ENCODE measurements at places on chromosomes 12 and 14.

DNA sequence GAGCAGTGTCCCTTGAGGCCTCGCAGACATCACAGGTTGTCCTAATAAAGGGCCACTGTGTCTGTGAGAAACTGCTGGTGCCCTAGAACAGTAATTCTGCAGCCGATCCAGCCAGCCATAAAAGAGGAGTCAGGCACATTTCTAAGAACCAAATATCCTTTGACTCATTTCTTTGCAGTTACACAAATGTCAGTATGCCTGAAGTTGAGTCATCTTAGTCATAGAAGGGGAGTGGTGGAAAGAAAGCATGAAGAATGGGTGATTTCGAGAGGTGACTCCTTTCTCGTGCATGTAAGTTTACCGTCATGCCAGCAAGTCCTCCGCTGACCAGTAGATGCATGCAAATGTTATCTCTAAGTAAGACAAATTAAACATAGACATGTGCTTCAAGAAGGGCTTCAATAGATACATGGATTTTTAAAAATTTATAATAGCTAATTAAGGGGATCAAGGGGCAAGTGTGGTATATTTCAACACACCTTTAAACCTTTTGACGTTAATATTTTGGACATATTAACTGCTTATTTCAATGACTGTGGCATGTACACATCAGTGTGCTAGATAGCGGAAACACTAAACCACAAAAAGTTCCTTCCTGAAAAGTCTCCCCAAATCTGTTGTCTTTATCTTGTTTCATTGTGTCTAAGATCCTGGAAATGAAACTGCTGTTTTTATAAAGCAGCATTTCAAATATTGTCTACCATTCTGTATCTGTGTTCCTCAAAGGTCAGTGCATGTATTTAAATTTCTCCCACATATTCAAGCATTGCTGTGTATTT is 497.4 kb downstream of the NPAS3 start:
- DNase-seq: peak; percentile 70

- DNase-seq: no peak
Measured at GRCh38 chr12:88615490-88615889, 35.2 kb upstream of the KITLG start.

DNA sequence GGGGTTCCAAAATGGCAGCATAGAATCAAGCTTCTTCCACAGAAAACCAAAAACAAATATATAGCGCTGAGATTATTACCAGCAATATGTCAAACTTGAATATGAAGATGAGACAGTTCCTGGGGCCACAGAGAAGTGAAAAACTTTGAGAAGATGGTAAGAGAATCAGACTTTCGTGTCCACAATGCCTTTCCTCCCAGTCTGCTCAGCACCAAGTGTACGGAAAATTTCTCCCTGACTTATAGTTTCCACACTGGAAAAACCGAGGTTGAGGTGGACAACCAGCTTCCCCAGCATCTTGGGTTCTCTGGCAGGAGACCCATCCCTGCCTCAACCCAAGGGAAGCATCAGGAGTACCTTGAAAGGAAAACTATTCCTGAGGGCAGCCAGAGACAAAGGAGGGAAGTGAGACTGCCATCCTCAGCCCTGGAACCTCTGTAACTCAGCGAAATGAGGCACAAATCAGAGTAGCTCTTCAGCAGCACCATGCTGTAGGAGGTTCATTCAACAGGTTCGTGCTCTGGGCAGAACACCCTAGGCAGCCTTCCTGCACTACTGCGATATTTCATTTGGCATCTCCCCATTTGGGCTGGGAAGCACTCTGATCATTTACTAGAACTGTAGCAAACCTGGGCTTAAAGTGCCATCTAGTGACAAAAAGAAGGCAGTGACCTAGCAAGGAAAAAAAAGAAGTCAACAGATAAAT is 52.4 kb upstream of the CAPRIN2 start:
- peak; percentile 54 for DNase-seq

DNA sequence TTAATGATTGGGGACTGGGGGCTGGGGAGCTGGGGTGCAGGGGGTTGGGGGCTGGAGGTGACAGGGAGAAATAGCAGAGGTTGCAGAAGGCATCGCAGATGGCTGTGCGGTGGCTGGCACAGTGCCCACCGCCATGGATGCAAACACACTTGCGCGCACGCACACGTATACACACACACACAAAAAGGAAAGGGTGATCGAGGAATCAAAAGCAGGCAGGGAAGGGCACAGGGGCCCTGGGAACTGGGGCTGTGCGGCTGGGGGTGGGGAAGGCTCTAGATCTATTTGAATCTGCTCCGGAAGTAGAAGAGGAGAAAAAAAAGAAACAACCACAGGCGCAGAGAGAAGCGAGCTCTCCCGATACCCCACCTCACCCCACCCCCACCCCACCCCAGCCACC is 39.4 kb downstream of the ZFHX2 start:
- DNase-seq: no peak

DNA sequence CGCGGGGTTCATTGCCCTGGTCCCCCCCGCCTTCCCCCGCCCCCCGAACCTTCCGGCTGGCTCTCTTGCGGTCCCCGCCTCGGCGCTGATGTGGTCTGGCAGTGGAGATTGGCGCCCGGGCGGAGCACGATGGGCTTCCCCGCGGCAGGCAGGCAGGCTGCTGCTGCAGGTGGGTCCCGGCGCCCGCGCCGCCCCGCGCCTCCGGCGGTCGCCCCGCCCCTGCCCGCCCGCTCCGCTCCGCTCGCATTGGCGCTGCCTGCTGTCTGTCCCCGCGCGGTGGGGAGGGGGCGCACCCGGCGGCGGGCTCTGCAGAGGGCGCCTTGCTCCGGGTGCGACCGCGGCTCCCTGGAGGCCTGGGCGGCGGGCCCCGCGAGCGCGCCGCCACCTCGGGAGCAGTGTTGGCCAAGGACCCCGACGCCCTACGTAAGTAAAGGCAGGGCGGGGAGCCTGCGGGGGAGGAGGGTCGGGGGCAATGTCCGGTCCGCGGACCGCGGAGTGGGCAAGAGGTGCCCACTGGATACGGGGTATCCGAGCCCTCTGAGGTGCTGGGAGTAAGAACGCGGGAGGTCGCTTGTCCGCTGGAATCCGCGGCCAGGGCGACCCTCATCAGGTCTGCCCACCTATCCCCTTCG is at the start of gene AKAP5:
AKAP5 (plus strand) TSS at position 309 of the 632 bp plus-strand sequence. CDS start 2,896 bp downstream, outside the sequence.
- DNase-seq: no peak

GRCh38 chr12:10052193-10052913 is 21.9 kb downstream of the CLEC9A start:
- no peak for DNase-seq

GRCh38 chr12:58347691-58348090 is 406.3 kb downstream of the ATP23 start:
- no peak for DNase-seq

DNA sequence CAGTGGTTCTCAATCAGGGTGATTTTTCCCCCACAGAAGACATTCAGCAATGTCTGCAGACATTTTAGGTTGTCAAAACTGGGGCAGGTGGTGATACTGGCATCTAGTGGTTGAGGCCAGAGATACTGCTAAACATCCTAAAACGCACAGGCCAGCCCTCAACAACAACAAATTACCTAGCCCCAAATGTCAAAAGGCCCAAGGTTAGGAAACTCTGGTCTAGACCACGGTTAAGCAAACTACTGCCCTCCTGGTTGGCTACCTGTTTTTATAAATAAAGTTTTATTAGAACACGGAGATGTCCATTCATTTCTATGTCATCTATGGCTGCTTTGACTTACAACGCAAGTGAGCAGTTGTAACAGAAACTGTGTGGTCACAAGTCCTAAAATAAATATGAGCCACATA is 186.7 kb downstream of the EFCAB11 start:
- DNase-seq: peak; percentile 67

GRCh38 chr12:42266579-42267230 is 28.7 kb upstream of the YAF2 start:
- DNase-seq: no peak

DNA sequence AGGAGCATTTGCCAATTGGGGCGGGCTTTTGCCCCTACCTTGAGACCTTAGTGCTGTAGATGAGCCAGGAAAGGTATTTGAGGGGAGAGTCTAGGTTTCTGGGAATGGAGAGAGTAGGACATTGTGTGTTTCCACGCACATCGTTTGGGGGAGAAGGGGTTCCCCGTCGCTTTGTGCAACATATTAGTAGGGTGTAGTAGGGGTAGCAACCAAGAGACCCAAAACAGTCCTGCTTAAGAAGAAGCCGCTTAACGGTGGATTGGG is 694 bp upstream of the PTGES3 start:
- no peak for DNase-seq

- DNase-seq: no peak
Measured at GRCh38 chr14:103904493-103905107, 23.7 kb upstream of the TDRD9 start.

- DNase-seq: no peak
Measured at GRCh38 chr14:90605430-90605829, 208.6 kb downstream of the CALM1 start.

DNA sequence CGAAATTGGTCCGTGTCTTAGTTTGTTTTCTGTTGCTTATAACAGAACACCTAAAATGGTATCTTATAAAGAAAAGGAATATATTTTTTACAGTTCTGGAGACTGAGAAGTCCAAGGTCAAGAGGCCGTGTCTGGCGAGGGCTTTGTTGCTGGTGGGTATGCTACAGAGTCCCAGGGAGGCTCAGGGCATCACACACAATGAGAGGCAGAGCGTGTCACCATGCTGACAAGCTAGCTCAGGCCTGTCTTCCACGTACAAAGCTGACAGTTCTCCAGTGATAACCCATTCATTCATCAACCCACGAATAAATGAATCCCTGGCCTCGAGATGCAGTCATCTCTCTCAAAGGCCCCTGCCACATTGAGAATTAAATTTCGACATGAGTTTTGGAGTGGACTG is 56.7 kb upstream of the AEBP2 start:
- DNase-seq: no peak

- DNase-seq: no peak
Measured at GRCh38 chr12:57239587-57240065, 10.1 kb downstream of the SHMT2 start.

- DNase-seq: no peak
Measured at GRCh38 chr12:64427988-64428387, 23.8 kb downstream of the XPOT start.

- no peak for DNase-seq
Measured at GRCh38 chr12:67517181-67517887, 131.2 kb upstream of the DYRK2 start.

DNA sequence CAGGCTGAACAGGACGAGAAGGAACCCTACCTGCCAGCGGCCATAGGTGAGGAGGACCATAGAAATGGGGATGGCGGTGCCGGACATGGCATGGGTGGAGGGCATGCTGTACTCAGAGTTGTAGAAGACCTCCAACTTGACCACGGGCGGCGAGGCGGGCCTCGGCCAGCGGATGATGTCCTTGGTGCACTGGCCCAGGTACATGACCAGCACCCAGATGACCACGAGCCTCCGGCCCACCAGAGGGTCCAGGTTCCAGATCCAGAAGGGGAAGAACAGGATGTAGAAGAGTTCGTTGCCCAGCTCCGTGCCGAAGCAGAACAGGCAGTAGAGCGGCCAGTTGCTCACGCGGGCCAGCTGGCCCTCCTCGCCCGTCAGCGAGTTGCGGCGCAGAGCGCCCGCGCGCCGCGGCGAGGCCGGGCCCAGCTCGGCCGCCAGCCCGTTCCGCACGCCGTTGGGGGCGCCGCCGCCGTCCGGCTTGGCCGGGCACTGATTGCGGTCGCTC is 582 bp downstream of the SGPP1 start:
- peak; percentile 51 for DNase-seq

GRCh38 chr12:7694556-7695236 is 879 bp downstream of the GDF3 start:
- DNase-seq: no peak

- no peak for DNase-seq
Measured at GRCh38 chr14:86481104-86481503, 951.2 kb downstream of the FLRT2 start.

GRCh38 chr12:6424008-6424347 is 20.8 kb upstream of the CD27 start:
- no peak for DNase-seq

DNA sequence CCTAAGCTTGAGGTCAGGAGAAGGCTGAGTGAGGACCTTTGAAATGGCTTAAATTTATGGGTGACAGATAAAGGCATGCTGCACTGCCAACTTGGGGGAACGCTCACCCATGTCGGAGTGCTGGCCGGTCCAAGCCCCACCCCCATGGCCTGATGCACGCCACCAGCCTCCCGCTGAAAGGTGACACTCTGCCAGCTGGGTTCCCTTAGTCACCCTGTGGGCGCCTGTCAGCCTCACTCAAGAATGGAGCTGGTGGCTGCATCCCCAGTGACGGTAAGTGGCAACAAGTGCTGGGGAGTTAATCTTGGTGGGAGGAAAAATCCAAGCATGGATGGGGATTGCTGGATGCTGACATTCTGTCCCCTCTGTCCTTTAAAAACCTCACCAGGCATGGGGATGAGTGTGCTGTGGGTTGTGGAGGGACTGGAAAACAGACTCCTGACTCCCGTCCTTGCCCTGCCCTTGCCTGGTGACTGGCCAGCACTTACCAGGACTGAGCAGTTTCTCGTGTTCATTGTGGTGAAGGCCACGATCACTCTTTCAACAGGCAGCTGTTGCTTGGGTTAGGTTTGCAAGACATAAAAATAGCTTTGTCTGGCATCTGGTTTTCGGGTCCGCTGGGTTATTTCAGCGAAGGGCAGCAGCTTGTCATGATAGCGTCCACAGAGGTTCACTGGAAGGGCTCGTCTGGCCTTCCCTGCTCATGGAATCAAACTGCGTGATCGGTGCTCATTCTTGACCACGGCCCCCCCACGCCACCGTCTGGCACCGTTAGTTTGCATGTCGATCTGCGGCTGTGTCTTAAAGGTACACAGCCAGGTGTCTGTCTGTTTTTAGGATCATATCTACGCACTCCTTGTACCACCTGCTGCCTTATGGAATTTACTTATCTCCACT is 15.0 kb downstream of the ACACB start:
- no peak for DNase-seq
